Femur (tissue), 1 donor: ENCODE measurements at places on chromosomes 2 and 18.

DNA sequence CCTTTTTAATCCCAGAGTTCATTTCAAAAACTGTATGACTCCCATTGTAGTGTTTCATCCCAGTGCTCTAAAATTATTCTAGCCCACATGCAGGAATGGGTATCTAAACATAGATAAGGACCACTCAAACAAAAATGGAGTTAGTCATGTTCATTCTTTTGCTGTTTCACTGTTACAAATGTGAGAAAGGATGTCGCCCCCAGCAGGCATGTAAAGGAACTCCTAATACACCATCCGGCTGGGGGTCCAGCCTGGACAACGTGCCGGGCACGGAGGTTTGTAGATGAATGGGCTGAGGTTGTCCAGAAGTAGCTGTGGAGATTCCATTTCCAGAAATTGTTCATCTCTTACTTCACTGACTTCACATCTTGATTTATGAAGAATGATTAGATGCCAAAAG is 101.9 kb upstream of the RAB12 start:
- DNase-seq: no peak

- DNase-seq: no peak
These were observed 187.3 kb upstream of the MSH6 start for GRCh38 chr2:47595687-47596086.

GRCh38 chr2:203399031-203399430 is 70.8 kb downstream of the ABI2 start:
- no peak for DNase-seq

- DNase-seq: no peak
These were observed 91.5 kb downstream of the RAD51AP2 start for GRCh38 chr2:17426743-17427142.

DNA sequence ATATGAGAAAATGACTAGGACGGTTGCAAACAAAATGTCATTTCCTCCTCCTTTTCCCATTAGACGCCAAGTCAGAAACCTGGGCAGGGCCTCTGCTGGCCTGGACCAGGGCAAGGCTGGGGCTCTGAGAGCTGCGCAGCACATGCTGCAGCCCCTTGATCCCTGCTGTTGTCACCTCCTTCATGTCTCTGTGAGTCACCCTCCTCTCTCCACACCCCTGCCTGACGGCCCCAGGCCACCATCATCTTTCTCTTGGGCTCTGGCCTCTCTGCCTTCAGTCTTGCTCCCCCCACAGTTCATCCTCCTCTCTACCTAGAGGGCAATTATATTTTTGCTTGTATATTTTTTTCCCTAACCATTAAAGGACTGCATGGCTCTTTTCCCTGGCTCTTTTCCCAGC is 10.0 kb downstream of the FLACC1 start:
- no peak for DNase-seq

DNA sequence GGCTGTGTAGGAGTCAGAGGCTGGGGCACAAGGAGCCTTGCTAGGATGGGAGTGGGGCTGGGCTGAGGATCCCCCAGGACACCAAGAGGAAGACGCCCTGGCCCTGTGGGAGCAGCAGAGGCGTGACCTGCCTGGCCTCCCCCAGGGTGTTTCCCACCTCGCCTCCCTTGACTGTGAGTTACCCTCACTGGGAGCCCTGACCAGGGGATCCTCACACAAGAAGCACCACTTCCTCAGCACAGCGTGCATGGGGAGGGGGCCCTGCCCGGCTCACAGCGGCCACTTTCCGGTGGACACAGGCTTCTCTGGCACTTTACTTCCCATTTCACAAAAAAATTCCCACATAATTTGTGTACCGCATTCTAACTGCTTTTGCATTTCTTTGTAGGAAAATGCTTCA is 187.7 kb downstream of the EIPR1 start:
- no peak for DNase-seq

- DNase-seq: no peak
These were observed 269.8 kb upstream of the MMADHC start for GRCh38 chr2:149857344-149857743.

DNA sequence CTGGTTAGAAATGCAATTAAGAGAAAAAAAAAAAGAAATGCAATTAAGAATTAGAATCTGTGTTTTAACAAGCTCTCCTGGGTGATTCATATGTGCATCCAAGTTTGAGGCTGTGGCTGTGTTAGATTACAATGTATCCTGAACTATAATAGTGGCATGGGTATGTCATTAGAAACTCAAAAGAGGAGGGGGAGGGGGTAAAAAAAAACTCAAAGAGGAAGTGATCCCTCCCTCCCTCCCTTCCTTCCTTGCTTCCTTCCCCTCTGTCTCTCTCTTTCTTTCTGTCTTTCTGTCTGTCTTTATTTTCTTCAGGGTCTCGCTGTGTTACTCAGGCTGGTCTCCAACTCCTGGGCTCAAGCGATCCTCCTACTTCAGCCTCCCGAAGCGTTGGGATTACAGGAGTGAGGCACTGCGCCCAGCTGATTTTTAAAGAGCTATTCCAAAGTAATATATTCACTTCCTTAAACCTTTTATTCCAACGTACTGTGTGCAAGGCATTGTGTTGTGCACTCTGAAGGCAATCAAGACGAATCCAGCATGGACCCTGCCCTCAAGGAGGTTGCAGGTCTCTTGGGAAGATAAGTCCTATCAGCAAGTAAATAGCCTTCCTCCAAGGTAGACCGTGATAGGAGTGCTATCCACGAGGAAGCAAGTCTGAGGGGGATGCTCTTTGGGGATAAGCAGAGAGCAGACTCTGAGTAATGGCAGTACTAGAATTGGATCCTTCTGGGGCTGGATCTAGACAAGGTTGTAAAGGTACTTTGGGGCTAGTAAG is 35.9 kb upstream of the MCFD2 start:
- DNase-seq: no peak

GRCh38 chr2:143936848-143937722 is 582.8 kb downstream of the ZEB2 start:
- DNase-seq: peak; percentile 58

DNA sequence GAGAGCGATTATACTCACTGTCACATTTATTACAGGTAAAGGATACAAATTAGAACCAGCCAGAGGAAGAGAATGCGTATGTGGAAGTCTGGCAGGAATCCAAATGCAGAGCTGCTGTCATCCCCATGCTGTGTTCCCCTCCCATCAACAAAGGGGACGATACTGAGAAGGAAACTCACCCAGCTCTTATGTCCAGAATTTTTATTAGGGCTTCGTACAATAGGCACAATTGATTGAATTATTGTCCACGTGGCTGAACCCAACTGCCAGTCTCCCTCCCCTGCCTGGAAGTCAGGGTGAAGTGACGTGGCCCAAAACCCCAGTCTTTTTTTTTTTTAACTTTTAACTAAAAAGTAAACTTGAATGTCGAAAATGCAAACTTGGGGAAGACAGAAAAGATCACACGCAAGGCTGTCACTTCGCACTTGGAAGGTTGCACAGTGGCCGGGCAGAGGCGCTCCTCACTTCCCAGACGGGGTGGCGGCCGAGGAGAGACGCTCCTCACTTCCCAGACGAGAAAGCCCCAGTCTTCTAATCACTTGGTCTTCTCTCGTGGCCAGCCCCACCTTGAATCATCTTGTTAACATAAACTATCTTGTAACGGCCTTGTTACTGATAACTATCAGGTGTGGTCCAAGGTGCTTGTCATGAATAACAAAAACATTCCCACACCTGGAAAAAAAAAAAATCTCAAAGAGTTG is 40.0 kb upstream of the ITSN2 start:
- DNase-seq: no peak

- peak; percentile 53 for DNase-seq
These were observed 222.3 kb downstream of the SH3RF3 start for GRCh38 chr2:109351164-109351756.

GRCh38 chr18:71784777-71785176 is 759.4 kb downstream of the CBLN2 start:
- no peak for DNase-seq

DNA sequence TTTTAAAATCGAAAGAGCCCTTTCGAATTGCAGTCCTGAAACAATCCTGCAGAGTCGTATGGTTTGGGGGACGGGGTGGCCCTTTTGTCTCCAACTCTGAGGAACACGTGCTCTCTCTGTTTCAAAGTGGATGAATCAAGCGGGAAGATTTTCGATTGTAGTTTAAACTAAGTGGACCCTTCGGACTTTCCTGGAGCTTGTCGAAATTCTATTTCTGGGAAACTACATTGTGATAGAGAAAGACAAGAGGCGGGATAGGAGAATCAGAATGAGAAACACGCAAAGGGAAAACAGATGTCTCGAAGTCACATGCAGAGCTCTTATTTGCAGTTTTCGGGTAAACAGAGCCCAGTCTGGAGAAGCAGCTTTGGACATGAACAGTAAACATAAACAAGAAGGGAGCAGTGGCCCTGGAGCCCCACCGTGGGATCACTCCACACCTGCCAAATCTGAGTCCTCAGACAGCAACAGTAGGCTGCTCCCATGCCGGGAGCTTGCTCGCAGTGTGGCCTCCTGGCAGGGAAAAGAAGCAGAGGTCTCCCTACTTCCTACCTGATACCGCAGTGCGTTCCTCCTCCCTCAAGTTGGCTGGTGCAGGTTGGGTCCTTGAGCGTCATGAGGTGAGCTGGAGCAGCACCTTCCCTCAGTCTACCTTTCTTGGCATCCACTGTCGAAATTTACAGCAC is 202.4 kb downstream of the SLC4A3 start:
- no peak for DNase-seq

GRCh38 chr18:12401881-12402280 is 5.8 kb upstream of the PRELID3A start:
- no peak for DNase-seq

DNA sequence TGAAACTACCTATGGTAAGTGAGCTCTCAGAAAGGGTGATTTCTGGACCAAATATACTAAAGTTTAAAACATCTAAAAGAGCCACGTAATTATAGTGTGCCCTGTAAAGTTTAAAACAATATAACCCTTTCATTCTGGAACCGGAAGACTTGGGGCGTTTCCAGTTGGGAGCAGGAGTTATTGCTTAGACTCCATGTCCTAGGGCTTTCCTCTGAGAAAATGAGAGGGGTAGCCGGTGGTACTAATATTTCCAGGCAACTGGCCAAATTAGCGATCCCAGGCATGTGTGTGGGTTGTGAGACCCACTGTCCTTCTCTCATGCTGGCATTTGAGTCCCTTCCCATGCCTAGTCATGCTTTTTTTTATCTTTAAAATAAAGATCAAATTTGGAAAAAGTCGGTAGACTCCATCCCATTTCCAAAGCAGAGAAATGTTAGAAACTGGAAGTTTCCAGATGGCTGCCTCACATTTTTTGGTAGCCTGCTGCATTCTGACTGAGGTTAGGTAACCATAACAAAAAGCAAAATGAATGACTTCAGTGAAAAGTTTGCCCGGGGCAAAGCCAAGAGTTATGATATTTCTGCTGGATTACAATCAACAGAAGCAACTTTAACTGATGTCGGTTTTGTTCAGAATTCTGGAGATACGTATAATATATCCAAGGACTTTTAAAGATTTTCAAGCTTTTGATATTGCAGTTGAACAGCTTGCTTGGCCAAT is 227.4 kb downstream of the SS18 start:
- peak; percentile 36 for DNase-seq

DNA sequence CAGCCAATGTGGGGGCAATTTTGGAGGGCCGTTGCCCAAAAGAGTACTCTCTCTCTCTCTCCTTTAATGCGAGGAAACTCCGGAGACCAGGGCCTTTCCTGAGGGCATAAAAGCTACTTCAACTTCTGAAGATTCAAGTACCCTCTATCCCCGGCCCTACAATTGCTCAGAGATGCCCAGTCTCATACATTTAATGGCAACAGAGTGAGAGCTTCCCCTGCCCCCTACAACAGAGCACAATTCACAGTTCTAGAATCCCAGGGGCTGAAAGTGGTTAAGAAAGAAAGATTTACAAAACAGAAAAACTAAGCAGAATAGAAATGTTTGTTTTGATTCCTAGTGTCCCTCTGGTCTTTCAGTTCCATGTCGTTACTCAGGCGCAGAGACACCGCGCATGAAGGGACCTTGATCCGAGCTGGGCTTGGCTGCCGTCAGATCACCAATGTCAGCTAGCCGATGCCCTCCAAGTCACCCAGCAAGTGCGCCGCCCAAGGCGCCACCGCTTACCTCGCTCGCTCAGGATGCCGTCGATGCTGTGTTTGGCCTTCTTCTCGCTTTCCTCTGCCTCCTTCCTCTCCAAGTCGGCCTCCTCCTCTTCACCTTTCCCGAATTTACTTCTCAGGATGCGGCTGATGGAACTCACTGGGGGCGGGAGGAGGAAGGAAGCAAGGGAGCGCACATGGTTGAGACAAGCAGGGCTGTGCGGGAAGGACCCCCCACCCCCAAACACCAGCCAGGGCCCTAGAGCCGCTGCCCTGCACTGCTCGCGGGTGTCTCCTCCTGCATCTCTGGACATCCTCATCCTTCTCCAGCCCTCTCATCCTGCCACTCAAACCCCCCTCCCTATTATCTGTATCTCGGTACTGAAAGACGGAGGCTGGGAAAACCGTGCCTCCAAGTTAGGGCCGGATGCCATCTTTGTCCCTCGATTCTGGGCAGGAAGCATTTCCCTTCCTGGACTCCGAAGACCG is 4.9 kb downstream of the PAX3 start:
- DNase-seq: no peak

DNA sequence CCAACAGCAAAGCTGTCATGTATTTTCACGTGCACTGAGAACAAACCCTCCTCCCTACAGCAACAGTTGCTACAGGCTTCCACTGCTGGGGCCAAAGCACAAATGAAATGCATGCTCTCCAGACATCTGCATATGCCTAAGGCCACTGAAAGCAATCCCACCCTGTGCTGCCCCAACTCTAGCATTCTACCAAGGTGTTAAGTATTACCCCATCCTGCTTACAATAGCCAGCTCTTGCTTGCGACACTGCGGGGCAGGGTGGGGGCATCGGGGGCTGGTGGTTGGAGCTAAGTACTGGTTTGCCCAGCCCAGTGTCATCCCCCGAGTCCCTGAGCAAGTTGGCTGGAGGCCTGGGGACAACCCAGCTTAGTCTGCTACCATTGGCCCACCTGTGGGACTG is 742.5 kb downstream of the TDRD15 start:
- no peak for DNase-seq

DNA sequence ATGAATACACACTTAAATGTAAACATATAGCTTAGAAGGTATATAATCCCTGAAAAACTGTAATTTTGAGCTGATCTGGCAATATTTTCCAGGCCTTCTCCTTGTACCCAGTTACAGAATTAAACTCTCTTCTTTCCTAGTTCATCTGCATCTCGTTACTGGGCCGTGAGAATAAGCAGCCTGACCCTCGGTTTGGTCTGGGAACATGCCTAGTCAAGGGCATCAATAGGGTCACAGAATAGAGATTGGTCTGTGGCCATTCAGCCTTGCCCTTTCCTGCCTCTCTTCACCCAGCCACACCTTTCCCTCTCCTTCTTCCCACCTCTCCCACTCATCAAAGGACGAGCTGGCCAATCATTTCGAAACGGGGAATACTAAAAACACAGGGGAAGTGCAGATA is 27.3 kb downstream of the SULT1C2 start:
- no peak for DNase-seq

DNA sequence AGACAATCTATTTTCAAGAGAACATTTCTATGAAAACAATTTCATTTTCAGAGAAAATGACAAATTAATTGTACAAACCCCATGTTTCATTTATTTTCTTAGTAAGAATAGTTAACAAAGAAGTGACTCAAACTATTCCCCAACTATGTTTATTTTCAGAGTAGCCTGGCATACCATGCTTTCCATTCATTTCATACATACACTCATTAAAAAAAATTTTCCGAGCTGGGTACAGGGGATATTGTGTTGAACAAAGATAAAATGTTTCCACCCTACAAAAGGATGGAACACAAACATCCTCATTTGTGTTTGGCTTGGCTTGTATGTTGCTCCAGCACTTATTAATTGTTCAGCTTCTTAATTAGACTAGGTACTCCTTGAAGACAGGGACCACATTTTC is 331.4 kb downstream of the EXOC6B start:
- DNase-seq: no peak
